ENCODE measurements at places on chromosomes 2 and 18.

DNA sequence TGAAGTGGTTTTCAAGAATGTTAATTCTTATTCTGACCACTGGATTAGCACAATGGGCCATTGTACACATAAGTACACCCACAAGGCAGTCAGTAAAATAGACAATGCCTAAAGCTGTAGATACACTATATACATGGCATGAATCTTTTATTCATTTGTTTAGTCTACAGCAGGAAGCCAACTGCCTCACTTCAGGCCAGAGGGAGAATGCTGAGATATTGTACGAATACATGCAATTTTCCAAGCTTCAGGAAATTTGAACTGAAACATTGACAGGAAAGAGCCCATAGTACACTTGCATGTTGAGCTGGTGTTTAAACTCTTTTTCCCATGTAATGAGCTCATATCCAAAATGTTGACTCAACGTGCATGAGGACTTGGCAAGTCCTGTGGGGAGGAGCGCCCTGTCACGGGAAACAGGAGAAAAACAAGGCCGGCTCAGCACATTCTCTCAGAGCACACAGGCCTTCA is 111.6 kb upstream of the CYP1B1 start:
- no peak for DNase-seq

GRCh38 chr18:44458777-44459176 is 221.9 kb upstream of the SETBP1 start:
- DNase-seq: no peak

- no peak for DNase-seq
These were observed 432.2 kb upstream of the SPRED2 start for GRCh38 chr2:65864619-65865018.

GRCh38 chr2:22027345-22028005 is 903.7 kb downstream of the TDRD15 start:
- no peak for DNase-seq

DNA sequence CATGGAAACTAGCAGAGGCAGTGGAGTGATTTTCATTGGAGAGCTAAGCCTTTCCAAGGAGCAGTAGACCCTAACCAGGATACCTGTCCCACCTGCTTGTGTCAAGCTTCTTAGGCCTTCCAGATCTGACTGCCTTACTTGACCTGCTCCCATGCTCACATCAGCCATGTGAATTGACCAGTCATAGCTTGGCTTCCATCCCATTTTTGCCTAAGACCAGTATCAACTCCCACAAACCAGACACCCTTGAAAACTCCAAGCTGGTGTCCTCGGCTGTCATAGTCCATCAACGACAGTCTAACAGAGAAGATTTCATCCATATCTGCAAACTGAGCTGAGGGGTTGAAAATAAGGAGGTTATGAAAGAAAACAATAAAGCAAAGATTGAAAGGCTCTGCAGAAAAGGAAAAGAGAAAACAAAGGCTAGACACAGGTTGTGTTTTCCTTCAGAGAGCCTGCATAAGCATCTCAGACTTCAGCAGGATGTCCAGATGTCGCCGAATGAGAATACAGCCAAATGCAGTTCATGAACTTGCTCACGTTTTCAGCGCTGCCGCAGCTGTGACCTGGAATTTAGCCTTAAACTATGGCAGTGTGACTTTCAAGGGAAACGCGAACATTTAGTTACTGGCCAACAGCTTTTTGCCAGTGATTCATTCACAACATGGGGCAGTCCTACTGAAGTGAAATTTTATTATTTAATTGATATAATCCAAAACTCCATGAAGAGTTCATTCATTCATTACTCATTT is 868.1 kb upstream of the ID2 start:
- DNase-seq: no peak

GRCh38 chr2:156826341-156826933 is 390.3 kb downstream of the GPD2 start:
- no peak for DNase-seq

DNA sequence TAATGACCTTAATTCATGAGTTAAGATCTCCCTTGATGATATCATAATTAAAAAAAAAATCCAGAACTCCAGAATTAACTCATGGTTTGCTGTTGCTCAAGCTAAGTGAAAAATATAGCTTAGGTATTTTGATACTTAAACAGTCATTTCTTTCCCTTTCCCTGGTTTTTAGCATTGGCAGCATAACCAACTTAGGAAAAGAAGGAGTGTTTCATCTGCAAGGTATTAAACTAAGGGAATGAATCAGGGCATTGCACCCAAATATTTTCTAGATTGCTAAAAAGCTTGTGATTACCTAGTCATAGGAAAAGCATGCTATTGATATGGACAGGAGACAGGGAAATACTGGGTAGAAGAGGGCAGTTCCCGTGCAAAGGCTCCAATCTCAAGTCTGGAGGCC is 207.2 kb downstream of the LRP1B start:
- no peak for DNase-seq

DNA sequence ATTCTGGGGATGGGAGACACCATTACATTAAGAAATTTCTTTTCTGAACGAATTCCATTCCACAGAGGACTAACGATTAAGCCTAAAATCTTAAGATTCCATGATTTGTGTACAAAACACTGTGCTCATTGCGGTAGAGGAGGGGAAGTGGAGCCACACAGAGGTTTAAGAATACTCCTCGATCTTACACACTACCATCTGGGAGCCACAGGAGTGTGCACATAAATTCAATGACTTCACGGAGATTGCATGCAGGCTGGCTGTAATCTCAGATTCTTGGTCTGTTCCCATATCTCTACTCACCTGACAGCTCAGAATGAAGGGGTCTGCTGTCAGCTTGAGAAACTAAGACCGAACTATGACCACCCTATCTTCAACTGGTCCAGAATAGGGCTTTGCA is 762 bp downstream of the VPS4B start:
- DNase-seq: no peak

DNA sequence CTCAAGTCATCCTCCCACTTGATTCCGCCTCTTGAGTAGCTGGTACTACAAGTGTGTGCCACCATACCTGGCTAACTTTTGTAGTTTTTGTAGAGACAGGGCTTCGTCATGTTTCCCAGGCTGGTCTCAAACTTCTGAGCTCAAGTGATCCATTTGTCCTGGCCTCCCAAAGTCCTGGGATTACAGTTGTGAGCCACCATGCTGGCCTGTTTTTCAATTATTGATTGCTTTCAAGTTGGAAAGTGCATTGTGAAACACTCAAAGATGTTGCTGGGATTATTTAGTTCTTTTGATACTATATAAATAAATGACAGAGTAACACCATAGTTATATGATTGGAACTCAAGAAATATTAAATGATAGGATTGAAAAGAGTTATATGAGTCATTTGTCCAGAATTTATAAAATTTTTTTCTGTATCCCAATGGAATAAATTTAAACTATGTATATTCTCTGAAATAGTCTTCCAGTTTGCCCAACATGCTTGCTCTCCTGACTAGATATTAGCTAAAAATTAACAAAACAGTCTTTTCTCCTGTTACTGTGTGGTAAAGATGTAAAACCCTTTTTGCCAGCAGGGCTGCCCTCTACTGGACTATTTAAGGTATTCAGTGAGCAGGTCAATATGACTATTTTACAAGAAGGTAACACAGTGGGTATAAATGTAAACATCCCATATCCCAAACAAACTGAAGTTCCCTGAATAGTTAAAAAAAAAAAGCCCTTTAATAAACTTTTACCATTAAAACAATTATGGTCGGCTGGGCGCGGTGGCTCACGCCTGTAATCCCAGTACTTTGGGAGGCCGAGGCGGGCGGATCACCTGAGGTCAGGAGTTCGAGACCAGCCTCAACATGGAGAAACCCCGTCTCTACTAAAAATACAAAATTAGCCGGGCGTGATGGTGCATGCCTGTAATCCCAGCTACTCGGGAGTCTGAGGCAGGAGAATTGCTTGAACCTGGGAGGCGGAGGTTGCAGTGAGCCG is 42.7 kb downstream of the ACSL3 start:
- no peak for DNase-seq

DNA sequence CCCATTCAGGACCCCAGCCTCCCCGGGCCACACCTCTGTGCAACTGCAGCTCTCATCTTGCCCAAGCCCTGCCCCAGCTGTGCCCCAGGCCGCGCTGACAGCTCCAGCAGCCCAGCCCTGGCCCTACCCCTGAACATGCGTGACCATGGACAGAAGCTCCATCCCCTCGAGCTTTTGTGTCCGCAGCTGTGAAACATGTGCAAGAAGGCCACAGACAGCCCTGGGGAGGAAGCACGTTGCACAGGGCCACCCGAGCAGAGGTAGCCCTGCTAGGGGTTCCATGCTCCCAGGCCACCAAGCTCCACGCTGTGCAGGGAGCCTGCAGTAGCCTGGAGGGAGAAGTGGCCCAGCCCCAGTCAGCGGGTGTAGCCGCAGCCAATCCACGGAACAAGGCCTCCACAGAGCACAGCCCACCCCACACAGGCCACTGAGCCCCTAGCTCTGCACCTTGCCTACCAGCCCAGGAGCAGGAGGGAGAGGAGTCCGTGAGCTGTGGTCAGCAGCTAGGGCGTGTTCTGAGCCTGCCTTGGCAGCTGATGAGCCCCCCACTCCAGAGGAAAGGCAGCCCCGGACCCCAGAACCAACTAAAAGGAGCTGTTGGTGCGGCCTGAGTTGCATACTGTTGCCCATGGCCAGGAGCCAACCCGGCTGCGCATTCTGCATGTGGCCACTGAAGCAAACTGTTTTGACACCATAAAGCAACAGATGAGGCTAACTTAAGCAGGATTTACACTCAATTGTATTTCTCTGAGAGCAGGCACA is 184.0 kb downstream of the SEPTIN10 start:
- DNase-seq: no peak

- DNase-seq: no peak
These were observed 110.0 kb upstream of the ZEB2 start for GRCh38 chr2:144629935-144630334.

GRCh38 chr2:205865056-205865455 is 182.8 kb downstream of the NRP2 start:
- DNase-seq: no peak

DNA sequence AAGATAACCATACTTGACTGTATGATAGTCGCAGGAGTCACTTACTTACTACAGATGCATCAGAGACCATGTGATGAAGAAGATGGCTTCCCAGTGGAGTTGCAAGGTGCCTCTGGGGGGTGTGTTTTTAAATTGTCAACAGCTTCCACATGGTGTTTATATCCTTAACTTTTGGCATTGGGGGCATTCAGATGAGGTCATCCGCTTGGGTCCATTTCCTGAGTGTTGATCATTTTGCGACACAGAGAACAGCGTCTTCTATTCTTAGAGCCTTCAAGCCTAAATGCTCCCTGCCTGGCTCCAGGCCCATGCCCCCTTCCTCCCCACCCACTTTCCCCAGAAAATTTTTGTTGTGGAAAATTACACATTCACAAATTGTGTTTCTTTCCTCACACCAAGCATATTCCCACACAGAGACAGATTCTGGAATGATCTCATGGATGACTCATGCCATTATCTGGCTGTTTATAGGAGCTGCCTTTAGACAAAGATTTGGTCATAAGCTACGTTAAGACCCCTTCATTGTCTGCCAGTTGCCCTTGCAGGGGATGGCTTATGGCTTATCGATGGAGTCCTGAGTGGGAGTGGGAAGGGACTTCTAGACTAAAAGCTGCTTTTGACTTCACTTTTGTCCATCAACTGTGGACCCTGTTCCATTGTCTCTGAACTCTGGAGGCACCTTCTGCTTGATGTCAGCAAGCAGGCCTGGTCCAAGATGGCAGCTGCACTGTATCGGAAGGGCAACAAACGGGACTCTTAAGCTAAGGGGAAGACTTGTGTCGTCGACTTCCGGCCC is 91.8 kb downstream of the CABLES1 start:
- no peak for DNase-seq

- no peak for DNase-seq
These were observed 185.2 kb downstream of the SOX11 start for GRCh38 chr2:5877360-5877759.

- DNase-seq: no peak
These were observed 315.0 kb upstream of the SLC39A10 start for GRCh38 chr2:195342061-195342460.

DNA sequence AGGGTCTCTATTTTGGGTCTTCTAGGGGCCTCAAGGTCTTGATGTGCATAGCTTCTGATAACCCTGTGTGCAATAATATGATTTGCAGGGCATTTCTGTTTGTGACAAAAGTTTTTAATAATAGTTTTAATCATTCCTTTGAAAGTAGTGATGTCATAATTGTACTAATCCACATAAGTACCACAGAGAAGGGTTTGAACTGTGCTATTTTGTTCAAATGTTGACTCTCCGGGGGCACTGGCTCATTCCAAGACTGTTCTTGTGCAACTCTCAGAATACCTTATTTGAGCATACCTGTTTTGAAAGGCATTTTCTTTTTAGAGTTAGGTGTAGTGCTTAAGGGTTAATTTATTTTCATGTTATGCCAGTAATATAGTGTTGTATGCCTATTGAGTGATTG is 41.6 kb downstream of the PLEKHB2 start:
- DNase-seq: no peak

GRCh38 chr2:133452583-133452982 is 115.7 kb downstream of the NCKAP5 start:
- no peak for DNase-seq

DNA sequence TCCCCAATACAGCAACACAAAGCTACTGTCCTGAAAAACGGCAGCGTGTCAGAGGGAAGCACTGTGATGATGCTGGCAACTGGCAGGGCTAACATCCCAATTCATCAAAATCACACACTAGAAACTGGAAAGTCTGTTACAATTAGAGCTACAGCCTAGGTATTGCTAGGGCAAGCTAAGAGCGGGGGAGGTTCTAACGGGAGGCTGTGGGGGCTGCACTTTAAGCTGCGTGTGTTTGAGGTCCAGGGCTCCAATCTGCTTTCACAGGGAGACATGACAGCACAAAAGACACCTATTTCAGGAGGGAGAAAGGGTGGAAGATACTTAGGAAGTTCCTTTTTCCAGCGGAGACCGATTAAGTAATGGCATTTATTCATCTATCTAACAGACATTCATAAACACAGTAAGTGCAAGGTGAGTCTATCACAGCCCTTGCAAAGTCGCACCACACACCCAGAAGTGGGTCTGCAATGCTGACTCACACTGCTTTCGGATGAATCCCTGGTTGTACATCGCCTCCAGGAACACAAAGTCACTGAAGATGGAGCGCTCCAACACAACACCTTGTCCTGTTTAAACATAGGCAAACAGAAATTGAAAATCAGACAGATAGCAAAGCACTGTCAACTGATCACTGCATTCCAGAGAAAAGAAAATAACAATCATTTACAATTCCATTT is 6.9 kb downstream of the NDUFA10 start:
- no peak for DNase-seq

- no peak for DNase-seq
These were observed 20.5 kb downstream of the FRZB start for GRCh38 chr2:182845794-182846417.
